ENCODE measurements at places on chromosomes 7 and 10. TPM values are rescaled to one million over a fixed set of nuclear protein-coding genes. Genes with fewer than 3 reads are reported as not detected.

Gene PIP
- total RNA-seq, result not detected

Gene HOXA10
- not detected for total RNA-seq

Gene ABCB1
- total RNA-seq, result 0.78 TPM

Gene SEM1
- 34.6 TPM for total RNA-seq

- DNase-seq, result no peak
- peak overlapping the region; percentile 49 for H3K27ac ChIP-seq
- peaks cover 45% of the 10 kb centered on the region for H3K27me3 ChIP-seq
- H3K36me3 ChIP-seq, result peaks cover 12% of the 10 kb centered on the region
- H3K4me1 ChIP-seq, result peaks cover 79% of the 10 kb centered on the region
Measured at GRCh38 chr10:129901389-129902006, 62.6 kb downstream of the EBF3 start.

DNA sequence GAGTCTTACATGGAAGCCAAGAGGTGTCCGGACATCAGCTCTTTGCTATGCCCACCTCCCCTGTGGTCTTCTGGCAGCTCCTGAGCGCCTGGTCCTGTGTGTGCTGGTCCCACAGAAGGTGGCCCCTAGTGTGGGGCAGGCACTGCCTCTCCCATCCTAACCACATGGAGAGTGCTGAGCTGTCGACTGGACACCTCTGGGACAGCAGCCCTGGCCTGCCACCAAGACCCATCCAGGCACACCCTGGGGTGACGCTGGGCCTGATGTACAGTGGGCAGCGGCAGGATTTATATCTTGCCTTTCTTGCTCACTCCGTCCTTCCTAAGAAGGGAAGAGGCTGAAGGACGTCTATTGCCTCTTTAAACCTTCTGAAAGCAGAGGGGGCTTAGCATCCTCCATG, 98.7 kb downstream of the EBF3 start:
- H3K4me1 ChIP-seq, result peaks cover 55% of the 10 kb centered on the region
- peaks cover 49% of the 10 kb centered on the region for H3K27me3 ChIP-seq
- H3K36me3 ChIP-seq, result peaks cover 9% of the 10 kb centered on the region
- H3K4me3 ChIP-seq, result no peak overlapping the region
- DNase-seq, result no peak

DNA sequence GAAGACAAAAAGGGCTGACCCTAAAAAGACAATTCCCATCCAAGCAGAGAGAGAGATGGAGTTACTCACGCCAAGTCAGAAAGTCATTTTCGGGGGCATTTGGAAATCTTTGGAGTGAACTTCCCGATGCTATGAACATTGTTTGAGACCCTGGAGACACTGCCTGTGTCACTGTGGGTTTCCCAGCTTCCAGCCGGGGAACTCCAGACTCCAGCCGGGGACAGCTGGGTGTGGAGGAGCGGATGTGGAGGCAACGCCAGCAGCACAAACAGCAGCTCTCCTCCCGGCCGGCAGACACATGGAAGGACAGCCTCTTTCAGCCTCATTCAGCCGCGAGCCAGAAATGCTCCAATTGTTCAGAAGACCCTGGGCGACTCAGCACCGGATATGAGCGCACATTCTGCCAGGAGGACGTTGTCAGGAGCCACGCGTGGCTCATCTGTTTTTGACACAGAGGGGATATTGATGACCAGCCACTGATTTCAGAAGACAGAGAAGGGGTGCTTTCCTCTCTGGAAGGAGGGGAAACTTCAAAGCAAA, 97.6 kb downstream of the PRPF18 start:
- DNase-seq, result no peak
- no peak overlapping the region for H3K4me3 ChIP-seq
- H3K36me3 ChIP-seq, result no peaks in the 10 kb centered on the region
- H3K4me1 ChIP-seq, result peaks cover 9% of the 10 kb centered on the region
- H3K27ac ChIP-seq, result peak overlapping the region; percentile 70

GRCh38 chr10:73785721-73786511, 510 bp downstream of the ZSWIM8 start:
- H3K36me3 ChIP-seq, result no peaks in the 10 kb centered on the region
- H3K4me1 ChIP-seq, result peaks cover 19% of the 10 kb centered on the region
- peak overlapping the region; percentile 57 for H3K27ac ChIP-seq
- H3K4me3 ChIP-seq, result peak overlapping the region; percentile 96
- H3K27me3 ChIP-seq, result peaks cover 5% of the 10 kb centered on the region

GRCh38 chr10:20855398-20856038, 41.6 kb downstream of the NEBL start:
- no peak for DNase-seq
- peaks cover 4% of the 10 kb centered on the region for H3K4me1 ChIP-seq
- no peak overlapping the region for H3K4me3 ChIP-seq
- H3K36me3 ChIP-seq, result no peaks in the 10 kb centered on the region
- H3K27me3 ChIP-seq, result no peaks in the 10 kb centered on the region
- H3K27ac ChIP-seq, result no peak overlapping the region

Data from glutamatergic neuron (in vitro differentiated cells).